ENCODE measurements at places on chromosomes 1 and 21.

DNA sequence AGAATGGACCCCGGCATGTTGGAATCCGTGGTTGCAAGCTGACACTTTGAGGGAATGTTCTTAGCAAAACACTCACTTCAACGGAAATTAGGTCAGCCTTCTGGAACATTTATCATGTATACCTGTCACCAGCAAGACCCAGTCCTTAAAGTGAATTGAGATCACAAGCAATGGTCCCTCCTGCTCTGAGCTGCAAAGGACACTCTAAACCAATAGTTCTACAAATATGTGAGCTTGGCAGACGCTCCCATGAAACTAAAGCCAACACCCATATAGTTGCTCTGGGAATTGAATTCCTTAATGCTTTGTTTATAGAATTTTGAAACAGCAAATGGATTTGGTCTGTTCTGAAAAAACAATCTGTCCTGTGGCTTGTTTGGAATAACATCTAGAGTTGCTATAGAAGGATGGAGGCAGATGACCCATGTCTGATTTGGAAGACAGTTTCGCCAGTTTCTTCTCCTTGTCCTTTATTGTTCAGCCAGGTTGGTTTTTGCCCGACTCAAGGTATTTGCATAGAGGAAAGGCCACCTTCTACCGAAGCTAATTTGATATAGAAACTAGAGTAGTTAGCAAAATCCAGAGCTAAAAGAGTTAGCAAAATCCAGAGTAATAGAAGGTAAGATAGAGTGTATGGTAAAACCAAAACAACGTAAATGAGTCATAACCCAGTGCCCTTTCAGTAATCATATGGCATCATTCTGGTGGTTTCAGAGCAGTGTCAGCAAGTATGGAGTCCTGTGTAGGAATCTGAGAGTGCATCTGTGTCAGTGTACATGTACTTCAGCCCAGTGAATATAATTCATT lies 236.2 kb downstream of the NFIA start:
- no peak for DNase-seq

GRCh38 chr1:1200876-1201810 lies 5.2 kb downstream of the TNFRSF18 start:
- DNase-seq = peak; percentile 84

DNA sequence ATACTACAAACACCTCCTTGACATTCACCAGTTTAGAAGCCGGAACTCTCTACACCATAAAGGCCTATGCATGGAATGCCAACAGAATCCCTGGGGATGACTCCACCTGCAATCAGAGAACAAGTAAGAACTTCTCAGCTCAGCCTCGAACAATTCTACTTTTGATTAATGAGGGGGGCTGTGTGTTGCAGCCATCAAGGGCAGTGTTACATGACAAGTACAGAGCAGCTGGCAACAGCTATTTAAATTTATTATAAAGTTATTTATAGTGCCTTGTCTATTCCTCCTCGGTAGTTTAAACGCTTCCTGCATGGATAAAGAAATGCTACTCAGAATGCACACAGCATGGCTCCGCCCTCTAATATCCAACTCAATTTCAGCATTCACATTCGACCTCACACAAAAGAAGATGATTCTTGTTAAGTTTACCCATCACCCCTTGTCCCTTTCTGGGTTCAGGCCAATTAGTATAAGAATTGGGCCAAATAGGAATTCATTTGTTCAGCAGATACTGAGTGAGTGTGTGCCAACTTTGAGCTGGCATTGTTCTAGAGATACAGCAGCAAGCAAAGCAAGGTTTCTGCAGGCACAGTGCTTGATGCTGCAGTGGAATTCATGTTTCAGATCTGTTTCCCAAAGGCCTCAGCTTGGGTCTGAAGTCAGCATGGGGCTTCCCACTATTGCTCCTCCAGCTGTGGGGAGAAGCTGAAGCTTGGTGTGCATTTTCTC lies 6.4 kb downstream of the FNDC7 start:
- no peak for DNase-seq

DNA sequence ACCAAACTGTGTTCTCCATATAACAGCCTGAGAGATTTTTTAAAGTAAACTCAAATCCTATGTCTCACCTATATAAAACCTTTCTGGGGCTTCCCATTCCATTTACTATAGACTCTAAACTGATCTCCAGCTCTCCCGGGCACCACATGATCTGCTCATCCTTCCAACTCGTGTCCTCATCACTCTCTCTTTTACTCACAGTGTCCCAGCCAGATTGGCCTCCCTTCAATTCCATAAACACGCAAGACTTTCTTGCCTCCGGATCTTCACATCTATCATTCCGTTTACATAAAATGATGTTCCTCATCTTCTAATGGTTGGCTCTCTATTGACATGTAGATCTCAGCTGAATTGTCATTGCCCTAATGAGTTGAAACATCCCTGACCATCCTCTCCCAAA lies 59.4 kb downstream of the ZNF697 start:
- no peak for DNase-seq

- DNase-seq = no peak
Observed at GRCh38 chr1:94549706-94550105, 8.1 kb upstream of the F3 start.

GRCh38 chr1:65812065-65812464 lies 19.4 kb downstream of the PDE4B start:
- peak; percentile 38 for DNase-seq

DNA sequence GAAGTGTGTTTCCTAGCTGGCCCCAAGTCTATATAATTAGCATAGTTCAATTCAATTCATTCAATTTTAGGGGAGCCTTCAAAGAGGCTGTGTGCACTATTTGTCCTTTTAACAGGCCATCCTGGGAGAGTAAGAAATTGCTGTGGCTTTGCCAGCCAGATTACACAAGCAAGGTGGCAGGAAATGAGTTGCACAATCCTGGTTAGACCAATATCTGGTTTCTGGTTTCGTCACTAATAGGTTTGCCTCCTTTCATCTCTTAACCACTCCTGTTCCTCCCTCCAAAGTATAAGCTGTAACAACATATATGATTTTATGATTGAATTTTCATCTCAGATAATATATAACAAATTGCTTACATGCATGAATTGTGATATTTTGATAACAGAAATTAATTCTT lies 84.1 kb upstream of the NEGR1 start:
- DNase-seq = no peak

GRCh38 chr1:237786066-237786719 lies 104.5 kb downstream of the ZP4 start:
- DNase-seq = no peak

DNA sequence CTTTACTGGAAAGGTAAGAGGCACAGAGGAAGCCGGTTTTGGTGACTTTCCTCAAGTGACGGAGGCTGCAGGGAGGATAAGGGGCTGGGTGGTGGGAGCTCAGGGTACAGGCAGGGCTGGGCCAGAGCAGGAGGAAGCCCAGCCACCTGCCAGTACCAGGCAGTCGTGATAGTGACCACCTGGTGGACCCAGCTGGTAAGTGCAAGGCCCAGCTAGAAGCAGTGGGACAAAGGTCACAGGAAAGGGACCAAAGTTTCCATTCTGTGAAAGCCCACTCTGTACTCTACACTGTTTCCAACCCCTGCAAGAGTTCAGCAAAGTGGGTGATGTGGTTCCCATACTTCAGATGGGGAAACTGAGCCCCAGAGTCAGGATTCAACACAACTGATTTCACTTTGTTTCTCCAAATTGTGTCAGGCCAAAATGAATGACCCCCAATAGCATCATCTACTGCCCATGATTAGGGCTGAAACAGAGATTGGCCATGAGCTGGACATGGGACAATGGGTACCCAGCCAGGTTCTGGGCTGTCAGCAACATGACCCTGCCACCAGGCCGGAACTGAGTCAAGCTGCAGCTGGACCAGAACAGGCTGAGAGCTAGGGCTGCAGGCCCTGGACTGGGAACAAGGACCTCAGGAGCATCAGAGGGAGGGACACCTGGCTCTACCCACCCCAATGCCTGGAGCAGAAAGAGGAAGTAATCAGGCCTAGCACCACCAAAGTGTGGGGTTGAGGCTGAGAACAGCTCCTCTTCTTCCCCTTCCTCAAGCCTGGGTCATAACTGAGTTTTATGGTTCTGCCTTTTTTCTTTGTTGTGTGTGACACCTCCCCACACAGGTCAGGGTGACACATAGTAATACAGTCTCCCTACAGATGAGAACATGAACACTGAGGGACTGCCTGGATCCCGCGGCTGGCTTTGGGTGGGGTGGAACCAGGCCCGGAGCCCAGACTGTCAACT lies 50.2 kb downstream of the KCNN3 start:
- no peak for DNase-seq

DNA sequence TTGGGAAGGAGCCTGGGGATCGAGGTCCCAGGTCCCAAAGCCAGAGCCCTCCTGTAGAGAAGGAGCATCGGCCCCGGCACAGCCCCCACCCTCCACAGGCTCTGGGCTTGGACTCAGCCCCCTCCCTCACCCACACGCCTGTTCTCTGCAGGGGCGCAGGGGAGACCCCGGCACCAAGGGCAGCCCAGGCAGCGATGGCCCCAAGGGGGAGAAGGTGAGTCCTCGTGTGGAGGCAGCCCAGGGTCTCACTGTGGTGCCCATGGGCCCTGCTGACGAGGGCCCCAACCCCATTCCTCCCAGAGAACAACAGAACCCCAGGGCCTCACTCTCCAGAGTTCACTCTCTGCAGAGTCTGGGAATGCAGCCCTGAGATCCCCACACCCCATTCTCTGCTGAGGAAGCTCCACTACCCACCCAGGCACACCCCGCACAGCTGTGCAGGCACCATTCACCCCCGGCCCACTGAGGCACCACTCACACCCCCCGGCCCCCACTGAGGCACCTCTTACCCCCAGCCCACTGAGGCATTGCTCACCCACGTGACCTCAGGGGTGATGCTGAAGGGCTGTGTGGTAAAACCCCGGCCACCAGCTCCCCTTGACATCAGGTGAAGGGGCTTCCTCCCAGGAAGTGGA lies 21.8 kb downstream of the COL6A2 start:
- DNase-seq = no peak

DNA sequence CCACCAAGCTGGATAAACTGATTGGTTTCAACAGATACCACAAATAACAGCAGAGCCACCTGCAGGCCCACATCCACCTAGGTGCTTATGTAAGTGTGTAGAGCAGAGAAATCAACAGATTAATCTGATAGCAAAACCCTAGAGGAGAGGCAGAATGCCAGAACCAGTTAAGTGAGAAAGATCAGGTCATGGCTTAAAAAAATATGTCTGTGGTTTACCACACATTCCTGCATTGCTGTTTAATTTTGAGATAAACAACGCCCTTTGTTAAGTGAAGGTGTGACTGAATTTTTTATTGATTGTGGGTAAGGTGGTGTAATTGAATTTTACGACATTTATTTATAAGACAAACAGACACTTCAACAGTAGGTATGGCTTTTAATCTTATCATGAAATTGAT lies 21.2 kb downstream of the CRNN start:
- no peak for DNase-seq

DNA sequence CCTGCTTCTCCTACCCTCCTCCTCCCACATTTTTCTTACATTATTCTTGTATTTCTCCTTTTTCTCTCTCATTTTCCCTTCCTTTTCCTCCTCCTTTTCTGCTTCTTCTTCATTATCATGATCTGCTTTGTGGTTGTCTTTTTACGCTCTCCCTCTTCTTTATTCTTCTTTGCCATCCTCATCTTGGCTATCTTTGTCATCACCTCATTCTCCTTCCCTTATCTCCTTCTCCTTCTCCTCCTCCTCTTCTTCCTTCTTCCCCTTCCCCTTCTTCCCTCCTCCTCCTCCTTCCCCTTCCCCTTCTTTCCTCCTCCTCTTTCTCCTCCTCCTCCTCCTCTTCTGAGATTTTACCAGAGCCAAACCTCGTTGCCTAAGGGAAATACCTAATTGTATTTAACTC lies 30.5 kb downstream of the RNF187 start:
- DNase-seq = no peak

DNA sequence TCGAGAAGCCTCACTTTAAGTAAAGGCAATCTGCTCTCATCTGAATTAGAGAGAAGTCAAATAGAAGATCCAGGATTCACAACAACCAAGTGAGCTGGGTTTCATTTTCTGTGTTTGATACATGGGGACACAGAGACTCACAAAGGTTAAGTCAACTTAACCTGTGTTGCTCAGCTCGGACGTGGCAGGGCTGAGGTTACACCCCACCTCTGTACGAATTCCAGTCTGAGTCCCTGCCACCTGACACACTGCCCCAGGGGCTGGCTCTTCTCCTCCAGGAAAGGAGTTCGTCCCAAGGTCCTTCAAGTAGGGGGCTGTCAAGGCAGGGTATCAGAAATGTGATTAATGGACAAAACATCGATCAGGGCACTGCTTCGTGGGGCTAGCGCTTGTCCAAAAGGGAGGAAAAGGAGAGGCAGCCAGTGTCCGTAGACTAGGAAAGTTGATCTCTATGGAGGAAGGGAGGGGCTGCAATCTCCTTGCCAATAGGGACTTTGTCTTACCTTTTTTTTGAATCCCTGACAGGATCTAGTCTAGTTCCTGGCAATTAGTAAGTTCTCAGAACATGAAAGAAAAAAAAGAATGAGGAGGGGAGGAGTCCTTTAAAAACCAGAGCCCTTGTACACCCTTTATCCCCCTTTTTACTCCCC lies 116.4 kb downstream of the CNIH3 start:
- DNase-seq = no peak

DNA sequence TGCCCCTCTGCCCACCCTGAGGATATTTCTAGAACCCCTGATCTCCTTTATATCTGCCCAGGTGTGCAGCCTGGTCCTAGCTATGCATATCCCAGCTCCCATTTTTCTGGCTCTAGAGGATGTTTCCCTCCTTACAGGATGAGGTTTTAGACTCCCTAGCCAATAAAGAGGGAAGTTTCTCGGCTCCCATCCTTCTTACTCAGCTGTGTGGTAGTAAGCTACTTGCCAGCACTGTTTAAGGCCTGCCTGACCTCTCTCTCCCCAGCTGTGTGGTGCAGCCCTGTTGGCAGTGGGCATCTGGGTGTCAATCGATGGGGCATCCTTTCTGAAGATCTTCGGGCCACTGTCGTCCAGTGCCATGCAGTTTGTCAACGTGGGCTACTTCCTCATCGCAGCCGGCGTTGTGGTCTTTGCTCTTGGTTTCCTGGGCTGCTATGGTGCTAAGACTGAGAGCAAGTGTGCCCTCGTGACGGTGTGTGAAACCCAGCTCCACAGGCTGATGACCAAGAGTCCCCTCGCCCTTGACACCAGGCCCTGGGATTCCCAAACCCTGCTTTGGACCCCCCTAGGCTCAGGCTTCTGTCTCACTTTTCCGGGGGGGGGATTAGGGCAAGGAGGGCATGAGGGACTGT lies 7.8 kb upstream of the P3R3URF start:
- DNase-seq = no peak

DNA sequence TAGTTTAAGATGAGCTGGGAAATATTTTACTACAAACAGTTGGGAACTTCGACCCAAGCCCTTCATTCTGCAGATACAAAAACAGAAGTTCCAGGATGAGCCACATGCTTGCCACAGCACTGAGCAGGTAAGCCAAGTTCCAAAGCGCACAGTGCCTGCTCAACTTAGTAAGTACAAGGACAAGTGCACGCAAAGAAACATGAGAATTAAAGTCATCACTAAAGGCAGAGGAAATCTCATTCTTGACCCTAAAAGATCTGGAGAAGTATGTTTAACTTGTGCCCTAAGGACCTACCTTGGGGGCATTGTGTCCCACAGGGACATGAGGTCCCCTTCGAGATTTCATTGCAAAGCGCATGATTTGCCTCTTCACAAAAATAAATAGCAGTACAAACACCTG lies 1.2 kb upstream of the UBAP2L start:
- no peak for DNase-seq
